ENCODE measurements at places on chromosomes 11 and 22.

DNA sequence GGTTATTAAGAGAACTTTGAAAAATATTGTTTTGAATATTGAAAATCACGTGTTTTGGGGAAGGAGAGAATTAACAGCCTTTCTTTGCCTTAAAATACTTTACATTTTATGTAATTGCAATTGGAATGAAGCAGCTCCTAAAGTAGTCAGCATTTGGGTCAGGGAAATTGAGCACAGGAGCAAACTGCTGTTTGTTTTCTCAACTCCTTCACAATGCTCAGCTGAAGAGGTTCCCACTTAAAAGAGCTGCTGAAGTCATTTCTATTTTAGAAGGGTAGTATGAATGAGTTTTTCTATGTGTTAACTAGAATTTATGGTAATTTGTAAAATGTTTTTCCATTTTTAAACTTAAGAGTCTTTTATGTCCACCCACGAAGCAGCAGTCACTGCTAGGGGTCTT, 8.1 kb upstream of the UCP2 start:
- no peak for DNase-seq

DNA sequence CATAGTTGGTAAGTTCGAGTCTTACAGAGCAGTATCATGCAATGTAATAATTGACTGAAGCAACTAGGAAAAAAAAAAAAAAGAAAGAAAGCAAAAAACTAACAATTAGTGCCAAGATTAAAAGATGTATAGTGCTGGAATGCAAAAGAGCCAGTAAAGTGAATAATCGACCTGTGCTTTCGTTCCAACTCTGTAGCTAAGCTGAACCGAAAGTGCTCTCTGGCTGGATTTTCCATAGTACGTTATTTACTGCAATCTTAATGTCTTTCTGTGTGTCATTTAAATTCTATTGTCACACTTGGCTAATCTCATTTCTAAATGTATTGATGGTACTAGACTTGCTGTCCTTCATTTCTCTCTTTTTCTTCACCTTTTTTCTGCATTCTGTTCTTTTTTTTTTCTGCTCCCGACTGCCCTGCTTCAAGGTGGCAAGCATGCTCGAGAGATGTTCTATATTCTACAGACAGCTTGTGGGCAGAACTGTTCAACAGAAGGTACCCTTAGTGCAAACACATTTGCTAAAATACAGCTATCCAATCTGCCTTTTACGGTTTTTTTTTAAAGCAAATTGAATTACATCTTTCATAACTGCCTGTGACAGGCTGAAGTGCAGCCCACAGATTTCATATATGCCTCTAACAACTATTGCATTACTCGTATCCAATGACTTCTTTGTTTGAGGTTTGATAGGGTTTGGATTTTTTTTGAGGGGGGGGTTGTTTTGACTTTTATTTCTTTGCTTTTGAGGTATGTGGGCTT, 204.2 kb upstream of the MTNR1B start:
- DNase-seq: no peak

- DNase-seq: no peak
Measured at GRCh38 chr11:121839781-121840180, 276.2 kb downstream of the BLID start.

GRCh38 chr11:63535734-63536133, 874 bp upstream of the PLAAT4 start:
- DNase-seq: peak; percentile 47

DNA sequence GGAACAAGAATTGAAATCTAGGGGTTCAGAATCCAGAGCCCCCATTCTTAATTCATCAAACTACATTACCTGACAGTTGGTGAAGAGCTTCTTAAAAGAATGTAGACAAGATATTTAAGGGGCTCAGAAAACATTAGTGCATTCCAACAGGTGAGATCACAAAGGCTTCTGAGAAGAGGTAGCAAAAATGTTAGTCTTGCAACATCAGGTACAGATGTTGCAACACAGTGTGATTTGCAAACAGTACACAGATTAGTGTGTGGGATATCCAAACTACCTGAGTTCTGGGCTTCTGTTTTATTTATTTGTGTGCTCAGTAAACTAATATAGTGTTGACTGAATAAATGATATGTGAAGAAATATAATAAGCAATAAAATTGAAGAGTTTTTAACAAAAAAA, 11.8 kb downstream of the CASP4 start:
- DNase-seq: no peak

- no peak for DNase-seq
Measured at GRCh38 chr11:85746670-85747069, 60.7 kb upstream of the CCDC89 start.

GRCh38 chr22:49999063-49999945, 13.3 kb downstream of the IL17REL start:
- no peak for DNase-seq

- DNase-seq: no peak
Measured at GRCh38 chr11:132650969-132651720, 881.2 kb downstream of the OPCML start.

GRCh38 chr22:42937164-42937843, 77.6 kb downstream of the PACSIN2 start:
- no peak for DNase-seq

DNA sequence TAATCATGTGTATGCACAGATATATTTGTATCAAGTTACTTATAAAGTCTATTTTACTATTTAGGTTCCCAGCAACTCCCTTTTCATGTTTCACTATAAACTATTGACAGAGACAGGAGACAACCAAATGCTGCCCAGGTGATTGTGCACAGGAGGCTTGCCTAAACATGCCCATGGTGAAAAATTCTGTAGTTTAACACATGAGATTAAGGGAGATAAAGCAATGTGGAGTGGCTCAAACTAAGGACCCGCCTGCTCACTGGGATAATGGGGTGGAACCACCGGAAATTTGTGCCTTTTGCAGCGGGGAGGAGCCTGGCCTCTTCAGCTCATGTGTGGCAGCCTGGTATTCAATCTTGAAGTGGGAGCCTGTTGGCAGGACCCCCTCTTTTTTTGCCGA, 459.5 kb upstream of the CNTN5 start:
- no peak for DNase-seq

DNA sequence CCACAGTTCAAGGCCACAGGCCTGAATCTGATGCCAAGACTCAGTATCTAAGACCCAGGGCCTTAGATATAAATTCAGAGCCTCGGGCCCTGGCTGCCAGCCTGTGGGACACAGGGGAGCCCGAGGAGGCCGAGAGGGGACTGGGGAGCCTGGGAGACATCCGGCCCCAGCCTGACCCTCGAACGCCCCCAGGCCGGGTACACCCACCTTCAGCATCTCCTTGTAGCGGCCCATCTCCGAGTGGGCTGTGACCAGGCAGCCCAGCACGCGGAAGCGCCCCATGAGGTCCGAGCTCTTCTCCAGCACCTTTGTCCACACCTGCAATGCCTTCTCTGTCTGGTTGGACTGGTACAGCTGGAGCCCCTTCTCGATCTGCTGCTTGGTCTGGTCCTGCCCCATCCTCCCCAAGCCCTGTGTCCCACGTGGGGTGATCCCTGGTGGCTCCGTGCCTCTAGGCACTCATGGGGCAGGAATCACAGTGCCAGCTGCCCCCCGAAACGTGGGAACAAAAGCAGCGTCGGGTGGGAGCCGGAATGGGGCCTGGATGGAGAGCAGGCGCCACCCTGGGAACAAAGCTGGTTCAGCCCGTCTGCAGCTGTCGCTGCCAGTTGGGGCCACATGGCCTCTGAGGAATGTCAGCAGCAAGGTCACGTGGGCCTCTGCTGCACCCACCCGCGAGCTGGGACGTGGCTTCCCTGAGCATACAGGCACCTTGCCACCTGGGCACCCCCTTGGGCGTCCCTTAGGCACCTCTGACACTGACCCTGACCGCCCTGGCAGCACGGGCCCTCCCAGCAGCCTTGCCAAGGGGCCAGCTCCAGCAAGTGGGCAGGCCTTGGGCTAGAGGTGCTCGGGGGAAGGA, at the start of gene RAPSN:
TSS of gene RAPSN (minus strand) at position 571 of the 862 bp plus-strand sequence. CDS start at position 399, 172 bp downstream.
- DNase-seq: no peak

- no peak for DNase-seq
Measured at GRCh38 chr22:42905702-42906183, 48.7 kb upstream of the ARFGAP3 start.

Measured in CD4-positive, alpha-beta T cell treated with Interleukin-21 for 1 hour (primary cell).